ENCODE measurements at places on chromosomes 4 and X.

DNA sequence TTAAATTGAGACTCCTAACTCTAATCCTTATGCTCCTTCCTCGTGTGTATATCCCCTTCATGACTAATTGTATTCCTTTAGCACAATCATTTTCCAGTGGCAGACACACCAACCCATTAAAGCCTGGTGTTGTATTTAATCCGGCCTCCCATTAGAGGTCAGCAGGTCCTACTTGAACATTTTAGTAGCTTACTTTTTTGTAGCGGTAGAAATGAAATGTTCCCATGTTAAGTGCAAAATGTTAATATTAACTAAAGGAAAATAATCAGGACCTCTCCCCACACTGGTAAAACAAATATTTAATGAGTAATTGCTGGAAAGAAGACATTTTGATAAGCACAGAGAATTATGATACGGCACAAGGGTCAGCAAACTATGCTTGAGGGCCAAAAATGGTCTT is 3.4 kb downstream of the RAB33B start:
- no peak for DNase-seq

DNA sequence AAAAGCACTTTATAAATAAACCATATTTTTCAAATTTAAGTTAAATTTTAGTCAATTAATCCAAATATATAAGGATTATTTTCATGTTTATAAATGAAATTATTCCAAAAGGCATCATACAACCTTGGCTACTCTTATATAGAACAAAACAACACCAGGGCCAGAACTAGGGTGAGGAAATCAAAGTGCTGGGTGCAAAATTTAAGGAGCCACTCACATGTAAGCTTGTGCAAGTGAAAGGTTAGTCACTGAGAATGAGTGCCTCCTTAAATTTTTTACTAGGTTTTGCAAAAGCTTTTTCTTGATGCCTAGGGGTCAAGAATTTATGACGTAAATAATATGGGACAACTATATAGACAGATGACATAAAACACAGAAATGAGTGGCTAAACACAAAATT is 83.4 kb upstream of the COX18 start:
- DNase-seq: no peak

GRCh38 chr4:163166041-163166579 is 580 bp downstream of the NAF1 start:
- peak; percentile 39 for DNase-seq

DNA sequence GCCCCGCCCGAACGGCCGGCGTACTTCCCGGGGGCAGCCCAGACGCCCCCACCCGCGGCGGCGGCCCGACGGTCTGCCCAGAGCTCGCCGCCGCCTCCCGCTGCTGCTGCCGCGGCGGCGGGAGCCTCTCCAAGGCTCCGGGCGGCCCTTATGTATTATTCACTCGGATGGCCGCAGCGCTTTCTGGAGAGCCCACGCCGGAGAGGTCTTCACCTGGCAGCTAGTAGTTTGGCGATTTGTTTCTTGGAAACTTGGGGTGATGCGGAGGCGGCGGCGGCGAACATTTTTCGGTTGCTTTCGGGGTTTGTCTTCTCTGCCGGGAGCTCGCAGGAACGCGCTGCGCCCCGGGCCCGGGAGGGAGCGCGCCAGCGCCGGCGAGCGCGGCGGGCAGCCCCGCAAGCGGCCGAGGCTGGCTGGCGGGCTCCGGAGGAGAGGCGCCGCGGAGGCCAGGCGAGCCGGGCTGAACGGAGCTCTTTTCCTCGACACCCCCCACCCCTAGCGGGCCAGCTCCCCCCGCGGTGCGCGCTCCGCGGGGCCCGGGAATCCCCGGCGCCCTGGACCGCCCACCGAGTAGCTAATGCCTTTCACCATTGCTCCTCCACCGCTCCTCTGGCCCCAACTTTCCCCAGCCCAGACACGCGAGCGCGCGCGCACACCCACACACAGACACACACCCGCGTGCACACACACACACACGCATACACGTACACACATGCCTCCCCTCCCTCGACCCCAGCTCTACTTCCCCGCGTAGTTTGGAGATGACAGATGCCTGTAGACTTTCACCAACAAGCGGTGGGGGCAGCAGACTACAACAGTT is 113.5 kb downstream of the DHX15 start:
- no peak for DNase-seq

GRCh38 chr4:3411676-3412075 is 30.1 kb upstream of the HGFAC start:
- no peak for DNase-seq

GRCh38 chrX:148672517-148672916 is 172.1 kb downstream of the AFF2 start:
- no peak for DNase-seq

GRCh38 chrX:65148232-65148631 is 172.0 kb upstream of the ZC4H2 start:
- no peak for DNase-seq

DNA sequence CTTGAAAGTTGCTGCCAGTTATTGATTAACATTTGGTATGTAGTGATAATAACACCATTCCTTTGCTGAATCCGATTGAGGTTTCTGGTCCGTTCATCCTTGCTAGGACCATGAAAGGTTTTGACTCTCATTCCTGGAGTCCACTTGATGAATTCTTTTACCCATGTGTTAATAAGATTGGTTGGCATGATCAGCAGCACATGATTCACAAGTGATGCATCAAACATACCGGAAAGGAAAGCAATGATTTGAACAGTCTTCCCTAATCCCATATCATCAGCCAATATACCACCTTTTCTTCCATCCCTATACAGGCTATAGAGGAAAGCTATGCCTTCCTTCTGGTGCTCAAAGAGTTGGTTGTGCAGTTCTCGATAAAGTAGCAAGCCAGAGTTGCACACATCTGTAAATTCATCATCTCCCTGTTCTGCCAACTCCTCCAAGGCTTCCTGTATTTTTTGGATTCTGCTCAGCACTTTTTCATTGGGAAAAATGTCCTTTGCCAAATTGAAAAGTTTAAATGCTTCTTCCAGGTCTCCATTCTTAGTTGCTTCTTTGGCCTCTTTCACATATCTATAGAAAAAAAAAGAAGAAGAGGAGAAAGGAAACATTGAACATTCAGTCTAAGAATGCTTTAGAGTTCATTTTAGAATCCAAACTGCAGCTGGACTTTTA is 26.7 kb downstream of the PIN4 start:
- no peak for DNase-seq

GRCh38 chr4:159401226-159401712 is 298.4 kb downstream of the RAPGEF2 start:
- no peak for DNase-seq

GRCh38 chrX:47515941-47516665 is 33.1 kb upstream of the ZNF41 start:
- DNase-seq: no peak

DNA sequence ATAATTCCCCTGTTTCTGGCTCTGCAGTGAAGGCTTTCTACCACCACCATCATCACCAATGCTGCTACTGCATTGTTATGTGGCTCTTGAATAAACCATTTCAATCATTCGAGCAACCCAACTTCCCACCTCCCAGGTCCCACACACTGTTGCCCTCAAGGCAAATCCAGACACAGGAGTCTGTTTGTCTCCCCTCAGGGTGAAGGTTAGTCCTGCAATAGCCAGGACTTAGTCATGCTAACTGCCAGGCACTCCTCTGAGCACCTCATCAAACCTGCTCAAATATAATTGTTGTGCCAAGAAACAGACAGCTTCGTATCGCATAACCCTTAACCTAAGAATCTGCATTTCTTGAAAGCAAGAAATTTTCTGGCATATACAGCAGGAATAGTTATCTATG is 213.2 kb downstream of the KDR start:
- no peak for DNase-seq

- no peak for DNase-seq
These were observed 2.6 kb downstream of the NLGN4X start for GRCh38 chrX:6225911-6226595.

- no peak for DNase-seq
These were observed 27.9 kb downstream of the PKD2 start for GRCh38 chr4:88035292-88035691.

GRCh38 chr4:99506781-99507180 is 4.0 kb upstream of the C4orf17 start:
- no peak for DNase-seq

DNA sequence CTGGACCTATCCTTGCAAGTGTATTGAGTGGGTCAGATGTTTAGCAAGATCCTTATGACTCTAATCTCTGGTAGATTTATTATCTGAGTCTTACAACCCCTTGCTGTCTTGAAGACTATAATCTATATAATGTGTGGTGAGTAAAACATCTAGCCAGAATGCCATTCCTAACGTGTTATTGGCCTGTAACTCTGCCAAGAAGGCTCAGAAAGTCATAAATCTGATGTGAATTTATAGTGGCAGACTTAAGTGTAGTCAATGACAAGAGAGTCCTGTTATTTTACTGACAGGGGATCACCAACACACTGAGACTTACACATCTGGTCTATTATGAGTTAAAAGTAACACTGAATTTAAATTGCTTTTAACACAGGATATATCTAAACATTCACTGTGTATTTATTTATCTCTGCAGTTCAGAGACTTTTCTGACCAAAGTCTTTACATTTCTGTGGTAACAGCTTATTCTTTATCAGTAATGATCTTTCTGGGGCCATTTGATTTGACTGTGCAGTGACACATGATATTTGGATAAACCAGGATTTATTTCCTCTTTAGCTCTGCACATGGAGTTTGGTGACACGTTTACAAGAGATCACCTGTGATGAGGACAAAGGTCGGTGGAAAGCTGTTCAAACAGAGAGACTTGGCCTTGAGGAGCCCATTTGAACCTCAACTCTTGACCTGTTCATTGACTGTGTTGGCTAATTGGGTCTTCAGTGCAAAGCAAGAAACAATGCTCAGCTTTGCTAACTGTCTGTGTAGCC is 415.8 kb downstream of the STIM2 start:
- DNase-seq: no peak

GRCh38 chr4:145069361-145069760 is 28.6 kb downstream of the ANAPC10 start:
- DNase-seq: no peak

DNA sequence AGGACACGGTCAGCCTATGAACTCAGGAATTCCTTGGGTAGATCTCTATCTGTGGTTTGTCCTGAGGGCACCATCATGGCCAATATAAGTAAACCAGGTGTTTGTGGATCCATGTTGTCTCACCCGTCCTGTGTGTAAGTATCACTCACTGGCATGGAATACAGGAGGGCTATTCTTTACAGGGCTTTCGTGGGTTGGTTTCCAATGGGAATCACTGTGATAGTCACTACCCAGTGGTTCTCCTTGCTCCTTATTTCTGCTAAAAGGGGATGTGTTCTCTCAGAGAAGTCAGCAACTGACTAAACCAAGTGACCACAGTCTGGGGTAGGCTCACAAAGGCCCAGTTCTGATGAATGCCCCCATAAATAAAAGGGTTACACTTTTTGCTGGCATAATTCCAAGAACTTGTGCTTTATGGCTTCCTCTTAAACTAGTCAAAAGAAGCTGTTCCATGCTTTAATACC is 236.7 kb upstream of the JADE1 start:
- no peak for DNase-seq

GRCh38 chrX:52410439-52411394 is 41.9 kb downstream of the XAGE2 start:
- DNase-seq: no peak

- no peak for DNase-seq
These were observed 550.9 kb downstream of the GLUD2 start for GRCh38 chrX:121598356-121598755.

DNA sequence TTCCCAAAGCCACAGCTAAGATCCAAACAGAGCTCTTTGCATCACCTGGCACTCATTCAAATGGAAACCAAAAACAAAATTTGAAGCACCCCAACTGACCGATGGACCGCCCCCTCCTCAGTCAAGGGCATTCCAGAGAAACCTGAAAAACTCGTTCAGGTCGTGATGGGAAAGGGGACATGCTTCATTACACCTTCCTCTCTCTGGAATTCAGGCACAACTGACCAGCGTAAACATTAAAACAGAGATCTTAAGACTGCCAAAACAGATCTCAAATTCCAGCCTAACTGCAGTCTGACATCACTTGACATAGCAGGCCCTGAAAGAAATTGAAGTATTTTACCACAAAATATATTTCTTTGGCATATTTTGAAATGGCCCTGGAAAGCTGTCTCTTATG is 28.5 kb downstream of the PTTG2 start:
- no peak for DNase-seq

- no peak for DNase-seq
These were observed 12.0 kb upstream of the LRAT start for GRCh38 chr4:154731756-154732155.

DNA sequence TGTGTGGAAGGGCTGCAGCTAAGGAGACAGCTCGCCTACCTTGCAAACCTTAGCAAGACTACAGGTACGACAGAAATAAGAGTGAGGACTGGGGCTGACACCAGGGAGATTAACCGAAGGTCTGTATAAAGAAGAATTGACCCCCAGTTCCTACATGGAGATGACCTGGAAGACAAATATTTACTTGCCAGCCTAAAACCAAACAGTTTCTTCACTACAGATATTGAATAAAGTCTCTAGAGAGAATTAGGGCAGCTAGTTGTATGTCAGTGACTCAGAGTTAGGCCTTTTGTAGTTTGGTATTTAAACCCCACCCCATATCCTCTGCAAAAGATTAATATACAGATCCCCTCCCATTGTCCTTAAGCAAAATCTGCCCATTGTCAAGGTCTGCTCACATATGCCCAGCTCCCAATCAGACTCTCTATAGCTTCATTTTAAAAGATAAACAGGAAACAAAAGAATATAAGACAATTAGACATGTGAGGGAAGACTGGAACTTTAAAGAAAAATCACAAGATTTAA is 28.1 kb upstream of the FRMPD3 start:
- no peak for DNase-seq

- DNase-seq: no peak
These were observed 49.7 kb downstream of the MID1IP1 start for GRCh38 chrX:38850807-38851544.

GRCh38 chr4:8544282-8544681 is 35.9 kb upstream of the GPR78 start:
- DNase-seq: no peak

DNA sequence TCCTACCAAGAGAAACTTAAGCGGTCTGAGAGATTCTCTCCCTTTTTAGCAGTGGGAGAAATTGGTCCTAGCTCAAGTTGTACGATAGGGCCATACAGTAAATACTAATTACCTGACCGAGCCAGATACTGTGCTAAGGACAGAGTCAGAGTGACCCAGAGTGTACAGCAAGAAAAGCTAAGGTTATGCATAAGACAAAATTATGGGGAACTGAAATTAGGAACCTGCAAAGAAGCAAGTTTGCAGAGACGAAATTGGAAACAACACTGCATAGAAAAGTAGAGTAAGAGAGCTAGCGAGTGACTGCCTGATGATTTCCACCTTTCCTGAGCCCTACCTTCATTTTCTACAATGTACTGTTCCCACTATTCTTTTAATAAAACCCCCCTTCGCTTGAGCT is 278.1 kb downstream of the NKX6-1 start:
- no peak for DNase-seq

DNA sequence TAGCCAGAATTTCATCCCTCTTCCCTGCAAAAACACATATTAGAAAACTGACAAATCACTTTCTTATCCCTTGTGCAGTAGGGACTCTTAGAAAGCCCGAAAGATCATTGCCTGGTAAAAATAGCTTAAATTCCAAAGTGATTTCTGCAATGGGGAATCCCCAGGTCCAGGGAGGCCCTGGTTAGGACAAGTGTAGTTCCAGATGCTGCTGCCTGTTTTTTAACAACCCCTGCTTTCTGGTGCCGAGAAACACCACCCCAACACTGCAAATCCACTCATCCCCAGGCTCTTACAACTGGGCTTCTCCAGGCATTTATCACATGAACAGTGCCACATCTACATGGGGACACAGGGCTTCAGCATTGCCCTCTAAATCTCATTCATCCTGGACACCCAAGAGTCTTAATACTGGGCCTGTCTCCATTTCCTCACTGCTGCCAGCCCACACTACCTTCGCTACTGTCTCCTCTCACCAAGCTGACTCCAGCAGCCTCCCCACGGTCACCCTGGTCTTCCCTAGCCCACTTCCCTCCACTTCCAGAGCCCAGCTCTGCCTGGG is 112.2 kb upstream of the PSAPL1 start:
- no peak for DNase-seq
